GM12878 (cell line): ENCODE measurements at places on chromosomes 7 and 10. TPM values are rescaled to one million over a fixed set of nuclear protein-coding genes. Genes with fewer than 3 reads are reported as not detected.

Gene CPA2
- total RNA-seq = 1.4 and 1.9 TPM in 2 replicates

Gene FGFR2
- 0.15 and 0.32 TPM in 2 replicates for total RNA-seq

Gene ETV1
- total RNA-seq = 0.13 and 0.28 TPM in 2 replicates

Gene PKD1L1
- total RNA-seq = 0.05 and 0.08 TPM in 2 replicates

Gene OR2A1
- total RNA-seq = not detected in 2 replicates
